H4 (cell line): ENCODE measurements at places on chromosomes 11 and 22. TPM values are rescaled to one million over a fixed set of nuclear protein-coding genes. Genes with fewer than 3 reads are reported as not detected.

The POU2AF2 gene
- total RNA-seq = not detected in 2 replicates

The DNAJB13 gene
- total RNA-seq = not detected in 2 replicates

The PRRG4 gene
- total RNA-seq = 0.25 TPM in 2 replicates

The PIH1D2 gene
- total RNA-seq = 1.4 and 2.1 TPM in 2 replicates

The OR52I1 gene
- total RNA-seq = not detected in 2 replicates

The TEX54 gene
- total RNA-seq = not detected in 2 replicates

The IZUMO1R gene
- total RNA-seq = not detected in 2 replicates

The THY1 gene
- total RNA-seq = 191 and 193 TPM in 2 replicates

The FOSL1 gene
- 12.9 and 18.0 TPM in 2 replicates for total RNA-seq

The CDC42EP2 gene
- 1.9 and 2.5 TPM in 2 replicates for total RNA-seq

DNA sequence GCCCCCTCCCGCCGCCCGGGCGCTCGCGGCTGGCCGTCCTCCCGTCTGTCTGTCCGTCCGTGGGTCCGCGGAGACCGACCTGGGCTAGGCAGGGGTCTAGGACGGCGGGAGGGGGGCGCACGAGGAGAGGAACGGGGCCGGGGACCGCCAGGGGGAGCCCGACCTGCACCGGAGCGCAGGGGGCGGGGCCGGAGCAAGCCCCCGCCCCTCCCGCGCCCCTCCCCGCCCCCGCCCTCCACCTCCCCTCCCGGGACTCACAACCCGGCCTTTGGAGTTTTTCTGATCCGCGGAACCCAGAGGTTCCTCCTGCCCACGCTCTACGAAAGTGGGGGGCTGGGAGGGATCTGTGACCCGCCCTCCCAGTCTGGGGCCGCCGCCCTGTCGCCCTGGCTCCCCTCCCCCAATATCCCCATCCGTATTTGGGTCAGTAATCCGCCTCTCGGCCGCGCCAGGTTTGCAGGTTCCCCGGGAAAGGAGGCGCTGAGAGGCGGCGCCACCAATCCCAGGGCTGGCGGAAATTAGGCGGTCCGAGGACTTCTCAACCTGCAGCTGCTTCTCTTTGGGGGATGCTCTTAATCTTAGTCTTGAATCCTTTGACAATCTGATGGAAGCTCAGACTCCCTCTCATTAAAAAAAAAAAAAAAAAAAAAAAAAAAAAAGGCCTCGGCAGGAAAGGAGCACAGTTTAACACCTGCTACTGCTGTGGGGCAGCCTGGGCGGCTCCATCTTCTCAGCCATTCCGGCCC is 925 bp upstream of the KCNJ11 start:
- DNase-seq = peak; percentile 50

- no peak for DNase-seq
Observed at GRCh38 chr11:110096496-110096895, 3.3 kb downstream of the ZC3H12C start.

DNA sequence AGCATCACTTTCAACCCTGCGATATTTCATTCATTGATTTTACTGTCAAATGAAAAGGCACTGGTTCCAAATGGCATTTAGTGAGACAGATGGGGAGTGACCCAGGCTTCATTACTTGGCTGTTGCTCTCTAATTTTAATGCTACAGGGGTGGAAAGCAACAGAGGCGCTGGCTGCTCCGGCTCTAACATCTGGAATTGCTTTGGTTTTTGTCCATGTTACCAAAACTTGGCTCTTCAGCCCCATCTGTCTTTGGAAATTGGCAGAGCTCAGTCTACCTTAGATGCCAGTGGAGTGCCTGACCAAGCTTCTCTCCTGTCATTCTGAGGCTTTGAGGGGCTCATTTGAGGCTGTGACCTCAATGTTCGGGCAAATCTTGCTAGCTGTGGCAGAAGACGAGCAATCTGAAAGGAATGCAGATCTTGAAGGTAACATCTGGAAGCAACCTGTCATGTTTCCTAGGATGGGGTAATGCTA is 409.5 kb upstream of the SYN3 start:
- DNase-seq = no peak

DNA sequence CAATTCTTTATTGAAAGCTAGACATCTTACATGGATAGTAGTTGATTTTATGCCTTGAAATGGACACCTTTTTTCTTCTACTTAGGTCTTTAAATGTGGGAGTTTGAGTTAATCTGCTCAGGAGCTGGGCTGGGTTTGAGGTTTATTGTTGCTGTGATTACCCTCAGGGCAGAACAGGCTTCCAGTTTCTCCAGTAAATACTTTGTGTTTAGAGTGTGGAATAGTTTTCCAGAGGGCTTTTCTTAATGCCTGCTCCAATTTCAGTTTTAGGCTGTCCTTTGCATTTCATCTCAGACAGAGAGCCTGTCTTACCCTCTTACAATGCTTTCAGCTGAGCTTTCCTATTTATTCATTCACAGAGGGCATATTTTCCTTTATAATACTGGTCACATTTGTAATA is 69.9 kb upstream of the ADORA2A start:
- DNase-seq = no peak

DNA sequence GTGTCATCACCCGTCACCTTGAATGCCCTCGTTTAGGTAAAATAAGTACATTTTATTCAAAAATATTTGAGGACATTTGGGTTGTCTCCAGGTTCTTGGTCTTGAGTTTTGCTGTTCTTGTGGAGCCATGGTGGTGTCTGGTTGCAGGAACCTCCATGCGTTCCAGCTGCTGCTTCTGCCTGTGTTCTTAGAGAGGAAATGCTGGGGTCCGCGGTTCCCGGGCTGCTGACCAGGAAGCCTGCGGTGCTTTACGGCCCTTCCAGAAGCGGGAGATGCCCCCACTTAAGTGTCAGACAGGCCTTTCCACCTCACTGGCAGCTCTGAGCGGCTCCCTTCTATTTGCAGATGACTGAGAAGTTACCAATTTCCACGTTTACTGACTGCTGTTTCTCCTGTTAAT is 66.8 kb downstream of the LRP5 start:
- no peak for DNase-seq

- no peak for DNase-seq
Observed at GRCh38 chr22:34380532-34380931, 460.3 kb upstream of the LARGE1 start.

DNA sequence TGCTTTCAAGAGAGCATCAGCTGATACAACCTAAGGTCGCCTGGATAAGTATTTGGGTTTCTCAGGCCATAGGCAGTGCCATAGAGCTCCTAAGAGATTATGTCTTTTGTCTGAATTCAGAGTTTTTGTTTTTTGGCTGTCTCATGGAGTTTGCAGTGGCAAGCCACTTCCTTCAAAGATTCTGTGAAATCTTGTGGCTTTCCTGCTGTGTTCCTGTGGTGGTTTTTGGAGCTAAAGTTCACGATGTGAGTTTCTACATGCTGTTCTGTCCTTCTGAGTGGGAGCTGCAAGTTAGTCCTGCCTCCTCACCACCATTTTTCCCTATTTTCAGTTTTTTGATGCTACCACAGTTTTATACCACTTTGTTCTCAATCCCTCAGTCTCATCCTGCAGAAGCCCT is 111.4 kb downstream of the COMMD9 start:
- DNase-seq = no peak

DNA sequence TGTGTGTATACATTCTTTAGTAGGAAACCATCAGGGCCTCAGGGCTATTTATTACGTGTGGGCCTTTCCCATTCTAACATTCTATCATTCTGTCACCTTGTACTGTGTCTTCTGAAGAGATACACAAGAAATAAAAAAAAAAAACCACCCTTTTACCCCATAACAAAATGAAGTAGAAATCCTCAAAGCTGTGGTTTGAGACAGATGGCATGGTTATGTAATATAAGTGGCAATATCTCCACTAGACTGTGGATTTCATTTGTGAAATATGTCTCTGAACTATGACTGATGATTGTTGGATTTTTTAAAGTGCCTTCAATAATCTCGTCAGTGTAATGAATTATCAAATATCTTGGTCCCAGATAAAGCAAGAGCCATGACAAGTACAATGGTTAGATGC is 150.0 kb upstream of the BLID start:
- DNase-seq = no peak

- peak; percentile 42 for DNase-seq
Observed at GRCh38 chr11:23732026-23732425, 764.8 kb upstream of the LUZP2 start.

DNA sequence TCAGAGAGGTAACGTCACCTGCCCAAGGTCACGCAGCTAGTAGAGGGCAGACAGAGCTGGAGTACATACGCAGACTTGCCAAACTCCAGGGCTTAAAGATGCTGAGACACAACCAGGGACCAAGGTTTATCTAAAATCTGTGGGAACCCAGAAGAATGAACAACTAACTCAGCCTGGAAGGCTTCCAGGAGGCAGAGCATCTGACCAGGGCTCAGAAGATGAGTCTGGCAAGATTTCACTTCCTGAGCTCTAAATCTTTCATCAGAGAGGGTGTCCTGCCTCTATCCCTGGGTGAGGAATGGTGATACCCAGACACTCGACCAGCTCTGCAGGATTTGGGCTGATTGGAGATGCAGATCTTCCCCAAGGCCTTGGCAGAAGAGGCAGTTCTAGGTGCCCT is 9.1 kb downstream of the GAL3ST1 start:
- DNase-seq = no peak

GRCh38 chr11:10856689-10857458 is 979 bp downstream of the ZBED5 start:
- peak; percentile 35 for DNase-seq

DNA sequence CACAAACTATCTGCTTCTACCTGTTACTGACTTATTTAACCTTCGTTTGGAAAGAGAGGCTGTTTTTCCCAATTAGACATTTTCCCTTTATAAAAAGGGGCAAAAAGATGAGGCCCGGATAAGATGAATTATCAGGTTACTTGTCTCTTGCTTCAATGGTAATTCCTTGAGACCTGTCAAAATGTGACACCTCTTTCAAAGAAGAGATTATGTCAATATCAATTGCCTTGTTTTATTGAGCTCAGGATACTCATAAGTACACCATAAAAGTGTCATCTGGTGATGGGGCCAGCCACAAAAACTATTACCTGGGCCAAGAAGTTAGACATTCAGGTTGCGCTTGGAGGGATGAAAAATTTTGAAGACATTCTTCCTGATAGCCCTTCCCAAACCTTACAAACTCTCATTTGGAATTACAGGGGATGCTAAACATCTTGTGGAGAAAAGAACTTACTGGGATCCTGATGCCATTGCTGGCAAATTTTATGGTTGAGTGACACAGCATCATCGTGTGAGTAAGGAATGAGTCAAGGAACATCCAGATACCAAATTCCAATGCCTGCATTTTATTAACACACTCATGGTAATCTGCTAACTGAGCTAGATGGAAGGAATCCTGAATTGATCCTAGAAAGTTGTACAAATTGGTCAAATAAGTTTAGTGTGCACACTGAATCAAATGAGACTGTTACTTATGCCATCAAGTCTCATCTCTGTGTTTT is 1071.2 kb downstream of the LRRC4C start:
- no peak for DNase-seq

DNA sequence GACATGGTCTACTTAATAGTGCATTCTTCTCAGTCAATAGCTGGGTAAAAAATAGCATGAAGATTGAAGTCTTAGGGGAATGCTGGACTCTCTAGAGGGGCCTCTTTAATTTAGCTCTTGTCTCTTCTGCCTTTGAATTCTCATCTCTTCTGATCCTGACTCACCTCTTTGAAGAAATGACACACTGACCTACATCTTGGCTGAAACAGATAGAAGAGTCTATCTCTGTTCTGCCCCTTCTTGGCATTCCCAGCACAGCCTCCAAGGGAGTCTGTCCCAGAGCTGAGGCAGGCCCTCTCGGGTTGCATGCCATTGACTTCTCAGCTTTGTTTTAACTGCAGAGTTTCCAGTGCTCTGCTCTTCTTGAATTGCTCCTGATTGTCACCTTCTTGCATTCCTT is 55.7 kb downstream of the PTPRJ start:
- DNase-seq = no peak

- DNase-seq = no peak
Observed at GRCh38 chr11:62770778-62771143, 435 bp upstream of the TAF6L start.

DNA sequence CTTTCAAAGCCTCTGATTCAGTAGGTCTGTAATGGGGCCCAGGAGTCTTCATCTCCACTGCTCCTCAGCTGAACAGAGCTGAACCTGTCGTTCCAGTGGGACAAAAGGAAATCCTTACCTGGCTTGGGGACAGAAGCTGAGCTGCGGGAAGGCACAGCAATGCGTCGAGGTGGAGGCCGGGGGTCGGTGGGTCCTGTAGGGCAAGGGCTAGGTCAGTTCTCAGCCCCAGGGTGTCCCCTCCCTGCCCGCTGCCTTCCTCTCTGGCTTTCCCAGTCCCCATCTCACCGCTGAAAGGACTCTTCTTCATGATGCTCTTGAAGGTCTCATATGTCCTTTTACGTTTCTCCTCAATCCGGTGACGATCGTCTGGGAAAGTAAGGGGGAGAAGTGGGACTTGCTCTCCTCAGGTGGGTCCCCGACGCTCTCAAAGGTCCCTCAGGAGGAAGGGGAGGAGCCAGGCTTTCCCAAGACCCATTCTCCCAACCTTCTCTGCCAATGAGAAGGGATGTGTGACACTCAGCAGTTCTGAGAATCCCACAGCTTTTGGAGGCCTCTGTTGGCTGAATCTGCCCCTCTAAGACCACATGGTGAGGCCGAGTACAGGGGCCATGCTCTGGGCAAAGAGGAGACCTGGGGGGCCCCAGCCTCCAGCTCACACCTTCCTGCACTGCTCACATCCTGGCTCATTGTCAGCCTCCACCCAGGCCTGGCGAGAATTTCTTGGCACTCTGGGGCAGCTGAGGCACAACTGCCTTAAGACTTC is 7.0 kb downstream of the RELA start:
- DNase-seq = no peak

GRCh38 chr11:120229451-120230424 is 10.2 kb upstream of the POU2F3 start:
- no peak for DNase-seq

DNA sequence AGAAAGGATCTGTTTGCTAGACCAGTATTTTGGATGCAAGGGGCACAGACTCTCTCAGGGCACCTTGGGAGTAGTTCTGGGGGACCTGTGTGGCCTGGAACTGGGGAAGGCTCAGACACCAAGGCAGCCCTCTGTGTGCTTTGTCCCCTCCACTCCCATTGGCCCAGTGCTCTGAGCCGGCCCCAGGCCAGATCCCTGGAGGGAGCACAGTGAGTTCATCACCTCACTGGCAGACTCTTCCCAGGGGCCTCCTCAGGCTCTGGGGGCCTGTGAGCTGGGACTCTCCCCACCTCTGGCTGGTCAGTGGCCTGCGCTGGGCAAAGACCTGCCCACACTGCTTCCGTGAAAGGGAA is 51.7 kb downstream of the CHRDL2 start:
- DNase-seq = no peak

GRCh38 chr11:104338186-104338585 is 174.2 kb upstream of the PDGFD start:
- no peak for DNase-seq

DNA sequence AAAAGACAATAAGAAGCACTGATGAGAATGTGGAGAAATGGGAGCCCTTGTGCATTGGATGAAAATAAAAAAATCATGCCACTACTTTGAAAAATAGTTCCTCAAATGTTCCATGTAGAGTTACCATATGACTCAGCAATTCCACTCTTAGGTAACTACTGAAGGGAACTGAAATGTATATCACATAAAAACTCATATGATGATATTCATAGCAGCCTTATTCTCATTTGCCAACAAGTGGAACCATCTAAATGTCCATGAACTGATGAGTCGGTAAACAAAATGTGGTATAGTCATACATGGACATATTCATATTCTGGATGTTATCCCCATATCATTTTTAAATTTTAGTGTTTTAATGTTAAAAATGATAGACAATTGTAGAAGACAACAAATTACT is 3.5 kb downstream of the KRTAP5-9 start:
- DNase-seq = no peak

- DNase-seq = no peak
Observed at GRCh38 chr11:30725645-30726195, 139.6 kb upstream of the MPPED2 start.

GRCh38 chr11:45683271-45684058 is 18.0 kb upstream of the CHST1 start:
- no peak for DNase-seq

GRCh38 chr11:35245786-35246185 is 106.8 kb downstream of the CD44 start:
- DNase-seq = no peak
